ENCODE measurements at places on chromosomes 12 and 14. TPM values are rescaled to one million over a fixed set of nuclear protein-coding genes. Genes with fewer than 3 reads are reported as not detected.

Gene REP15
- 3.5 TPM for total RNA-seq

Gene ANP32D
- total RNA-seq: 0.23 TPM

Gene MYO1A
- total RNA-seq: not detected

Gene SYCP3
- total RNA-seq: not detected

Gene RND1
- 0.23 TPM for total RNA-seq

Gene SPIC
- total RNA-seq: not detected

Gene ABCD2
- 0.08 TPM for total RNA-seq

Gene RNASE3
- not detected for total RNA-seq

Gene RTL1
- not detected for total RNA-seq

Gene SART3
- 45.3 TPM for total RNA-seq

Gene DAAM1
- 22.7 TPM for total RNA-seq

Gene ATG2B
- 20.2 TPM for total RNA-seq

DNA sequence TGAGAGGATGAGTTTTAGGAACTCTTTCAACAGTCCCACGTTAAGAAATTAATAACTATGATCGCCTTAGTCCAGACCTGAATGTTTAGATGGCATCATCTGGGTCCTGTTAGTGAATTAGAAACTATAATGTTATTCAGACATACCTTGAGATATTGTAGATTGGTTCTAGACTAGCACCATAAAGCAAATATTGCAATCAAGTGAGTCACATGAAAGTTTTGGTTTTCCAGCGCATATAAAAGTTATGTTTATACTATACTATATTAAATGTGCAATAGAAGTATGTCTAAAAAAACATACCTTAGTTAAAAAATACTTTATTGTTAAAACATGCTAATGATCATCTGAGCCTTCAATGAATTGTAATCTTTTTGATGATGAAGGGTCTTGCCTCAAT is 106.6 kb upstream of the ATP2B1 start:
- H3K4me1 ChIP-seq: no peaks in the 10 kb centered on the region
- H3K27ac ChIP-seq: no peak overlapping the region
- no peak overlapping the region for H3K4me3 ChIP-seq
- H3K36me3 ChIP-seq: no peaks in the 10 kb centered on the region

DNA sequence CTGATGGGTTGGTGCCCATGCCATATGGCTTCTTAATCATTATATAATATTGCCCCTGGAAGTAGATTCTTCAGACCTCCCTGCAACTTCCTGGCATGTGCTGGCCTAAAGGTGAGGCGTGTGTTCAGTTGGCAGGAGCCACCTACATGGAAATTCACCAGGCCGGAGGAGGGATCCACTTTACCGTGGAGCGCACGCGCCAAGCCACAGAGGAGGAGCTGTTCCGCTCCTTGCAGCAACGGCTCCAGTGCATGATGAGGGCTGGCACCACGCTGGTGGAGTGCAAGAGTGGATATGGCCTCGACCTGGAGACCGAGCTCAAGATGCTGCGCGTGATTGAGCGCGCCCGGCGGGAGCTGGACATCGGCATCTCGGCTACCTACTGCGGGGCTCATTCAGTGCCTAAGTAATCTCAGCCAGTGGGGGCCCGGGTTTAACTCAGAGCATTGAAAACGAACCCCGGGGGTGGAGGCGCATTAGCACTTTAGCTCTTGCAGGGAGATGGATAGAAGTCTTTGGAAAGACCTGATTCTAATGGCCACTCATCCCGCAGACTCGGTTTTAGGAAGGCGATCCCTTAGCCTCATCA is 13.5 kb downstream of the AMDHD1 start:
- no peaks in the 10 kb centered on the region for H3K27me3 ChIP-seq
- no peak for DNase-seq
- H3K4me1 ChIP-seq: no peaks in the 10 kb centered on the region

DNA sequence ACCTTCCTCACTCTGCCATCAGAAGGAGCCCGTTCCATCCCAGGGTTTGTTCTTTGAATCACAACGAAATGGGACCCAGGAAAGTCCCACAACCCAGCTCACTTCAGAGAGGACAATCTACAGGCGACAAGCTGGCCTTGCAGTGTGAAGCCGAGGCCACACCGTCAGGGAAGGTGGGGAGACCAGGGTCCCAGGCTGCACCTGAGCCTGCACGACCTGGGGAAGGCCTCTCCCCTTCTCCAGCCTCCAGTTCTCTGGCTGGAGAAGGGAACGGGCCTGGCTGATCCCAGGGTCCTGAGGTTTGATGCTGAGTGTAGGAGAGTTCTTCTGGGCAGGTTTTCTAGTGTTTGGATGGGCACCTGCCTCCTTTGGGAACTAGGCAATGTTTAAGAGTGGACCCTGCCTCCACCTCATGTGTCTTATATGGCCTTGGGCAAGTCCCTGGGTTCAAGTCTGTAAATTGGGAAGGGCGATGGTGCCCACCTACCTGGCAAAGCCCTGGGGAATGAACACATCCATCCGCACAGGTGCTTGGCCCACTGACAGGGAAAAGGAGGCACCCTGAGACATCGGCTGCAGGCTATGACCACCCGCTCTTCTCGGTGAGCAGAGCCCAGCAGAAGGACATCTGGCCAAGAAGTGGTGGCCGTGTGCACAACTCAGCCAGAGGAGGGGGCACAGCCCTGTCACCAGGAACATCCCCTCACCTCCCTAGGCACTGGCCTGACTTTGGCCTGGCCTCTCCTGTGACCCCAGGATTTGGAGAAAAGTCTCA is 77.9 kb upstream of the BCL11B start:
- H3K36me3 ChIP-seq: no peaks in the 10 kb centered on the region
- DNase-seq: no peak
- no peak overlapping the region for H3K4me3 ChIP-seq
- H3K27me3 ChIP-seq: no peaks in the 10 kb centered on the region
- no peak overlapping the region for H3K27ac ChIP-seq

DNA sequence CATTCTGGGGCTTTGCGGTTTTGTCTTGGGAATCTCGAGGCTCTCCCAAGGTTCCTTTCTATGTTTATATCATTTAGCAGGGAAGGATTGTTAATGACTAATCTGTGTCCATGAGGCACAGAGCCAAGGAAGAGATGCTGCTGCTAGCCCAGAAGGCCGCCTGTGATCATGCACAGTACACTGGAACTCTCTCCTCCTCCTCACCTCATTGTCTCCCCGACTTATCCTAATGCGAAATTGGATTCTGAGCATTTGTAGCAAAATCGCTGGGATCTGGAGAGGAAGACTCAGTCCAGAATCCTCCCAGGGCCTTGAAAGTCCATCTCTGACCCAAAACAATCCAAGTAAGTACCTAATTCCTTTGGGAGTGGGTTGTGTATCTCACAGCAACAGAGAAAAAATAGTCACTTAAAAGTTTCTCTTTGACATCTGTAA is at the start of gene NR1H4:
TSS of gene NR1H4 (plus strand) at position 151 of the 435 bp plus-strand sequence. CDS start 19,458 bp downstream, outside the sequence.
- peak; percentile 59 for DNase-seq
- peak within 1 kb of the TSS; percentile 65 for H3K27ac ChIP-seq
- no peaks in the 10 kb centered on the region for H3K27me3 ChIP-seq
- no peak within 1 kb of the TSS for H3K4me3 ChIP-seq
- peaks cover 9% of the 10 kb centered on the region for H3K4me1 ChIP-seq
- no peaks in the 10 kb centered on the region for H3K36me3 ChIP-seq

DNA sequence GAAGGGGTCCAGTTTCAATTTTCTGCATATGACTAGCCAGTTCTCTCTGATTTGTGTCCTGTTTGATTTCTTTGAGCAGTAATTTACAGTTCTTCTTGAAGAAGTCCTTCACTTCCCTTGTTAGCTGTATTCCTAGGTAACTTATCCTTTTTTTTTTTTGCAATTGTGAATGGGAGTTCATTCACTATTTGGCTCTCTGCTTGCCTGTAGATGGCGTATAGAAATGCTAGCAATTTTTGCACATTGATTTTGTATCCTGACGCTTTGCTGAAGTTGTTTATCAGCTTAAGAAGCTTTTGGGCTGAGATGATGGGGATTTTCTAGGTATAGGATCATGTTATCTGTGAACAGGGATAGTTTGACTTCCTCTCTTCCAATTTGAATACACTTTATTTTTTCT is 77.6 kb upstream of the NID2 start:
- no peak overlapping the region for H3K27ac ChIP-seq
- no peaks in the 10 kb centered on the region for H3K27me3 ChIP-seq
- DNase-seq: no peak
- no peaks in the 10 kb centered on the region for H3K36me3 ChIP-seq

DNA sequence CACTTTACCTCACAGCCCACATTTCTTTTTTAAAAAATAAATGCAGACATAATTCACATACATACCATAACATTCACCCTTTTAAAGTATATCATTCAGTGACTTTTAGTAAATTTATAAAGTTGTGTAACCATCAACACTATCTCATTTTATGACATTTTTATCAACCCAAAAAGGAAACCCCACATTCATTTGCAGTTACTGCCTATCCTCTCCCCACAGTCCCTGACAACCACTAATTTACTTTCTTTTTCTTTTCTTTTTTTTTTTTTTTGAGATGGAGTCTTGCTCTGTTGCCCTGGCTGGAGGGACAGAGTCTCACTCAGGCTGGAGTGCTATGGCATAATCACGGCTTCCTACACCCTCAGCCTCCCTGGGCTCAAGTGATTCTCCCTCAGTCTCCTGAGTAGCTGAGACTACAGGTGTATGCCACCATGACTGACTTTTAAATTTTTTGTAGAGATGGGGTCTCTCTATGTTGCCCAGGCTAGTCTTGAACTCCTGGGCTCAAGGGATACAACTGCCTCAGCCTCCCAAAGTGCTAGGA is 1.5 kb upstream of the EP400 start:
- no peak overlapping the region for H3K27ac ChIP-seq
- no peak overlapping the region for H3K4me3 ChIP-seq
- peak; percentile 10 for DNase-seq
- no peaks in the 10 kb centered on the region for H3K36me3 ChIP-seq
- peaks cover 6% of the 10 kb centered on the region for H3K4me1 ChIP-seq

- H3K4me1 ChIP-seq: peaks cover 3% of the 10 kb centered on the region
- no peaks in the 10 kb centered on the region for H3K27me3 ChIP-seq
- no peaks in the 10 kb centered on the region for H3K36me3 ChIP-seq
- no peak overlapping the region for H3K4me3 ChIP-seq
Observed at GRCh38 chr12:92421701-92422100, 276.1 kb upstream of the BTG1 start.

DNA sequence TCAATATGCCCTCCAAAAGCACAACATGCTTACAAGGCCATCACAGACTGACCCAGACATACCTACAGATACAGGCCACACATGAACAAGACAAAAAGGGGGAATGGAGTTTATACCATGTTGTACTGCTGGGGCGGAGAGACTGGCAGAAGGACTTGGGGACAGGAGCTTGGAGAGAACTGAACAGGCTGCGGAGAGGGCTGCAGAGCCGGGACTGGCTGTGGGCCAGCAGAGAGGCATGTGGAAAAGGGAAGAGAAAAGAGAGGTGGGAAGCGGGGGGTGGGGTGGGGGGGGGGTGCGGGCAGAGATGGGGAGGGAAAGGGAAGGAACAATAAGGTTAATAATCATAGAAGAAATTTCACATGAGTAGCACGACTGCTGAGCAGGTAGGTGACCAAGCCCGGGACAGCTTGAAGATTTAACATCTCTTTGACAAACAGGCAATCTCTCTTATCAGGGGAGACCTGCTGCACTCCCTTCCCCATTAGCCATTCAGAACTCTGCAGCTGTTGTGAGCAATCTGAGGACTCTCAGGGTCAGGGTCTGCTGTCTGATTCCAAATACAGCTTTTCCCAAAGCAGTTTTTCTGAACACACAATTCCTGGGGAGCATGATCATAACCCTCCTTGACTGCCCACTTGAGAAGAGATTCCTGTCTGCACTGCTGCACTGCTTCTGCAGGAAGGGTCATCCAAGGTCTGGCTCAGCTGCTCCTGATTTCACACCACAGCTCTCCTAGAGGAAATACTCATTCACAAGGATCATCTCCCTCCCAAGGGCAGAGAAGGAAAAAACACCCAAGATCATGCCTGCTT is 21.6 kb upstream of the STAC3 start:
- H3K36me3 ChIP-seq: no peaks in the 10 kb centered on the region
- DNase-seq: no peak
- H3K27ac ChIP-seq: no peak overlapping the region
- no peaks in the 10 kb centered on the region for H3K27me3 ChIP-seq

DNA sequence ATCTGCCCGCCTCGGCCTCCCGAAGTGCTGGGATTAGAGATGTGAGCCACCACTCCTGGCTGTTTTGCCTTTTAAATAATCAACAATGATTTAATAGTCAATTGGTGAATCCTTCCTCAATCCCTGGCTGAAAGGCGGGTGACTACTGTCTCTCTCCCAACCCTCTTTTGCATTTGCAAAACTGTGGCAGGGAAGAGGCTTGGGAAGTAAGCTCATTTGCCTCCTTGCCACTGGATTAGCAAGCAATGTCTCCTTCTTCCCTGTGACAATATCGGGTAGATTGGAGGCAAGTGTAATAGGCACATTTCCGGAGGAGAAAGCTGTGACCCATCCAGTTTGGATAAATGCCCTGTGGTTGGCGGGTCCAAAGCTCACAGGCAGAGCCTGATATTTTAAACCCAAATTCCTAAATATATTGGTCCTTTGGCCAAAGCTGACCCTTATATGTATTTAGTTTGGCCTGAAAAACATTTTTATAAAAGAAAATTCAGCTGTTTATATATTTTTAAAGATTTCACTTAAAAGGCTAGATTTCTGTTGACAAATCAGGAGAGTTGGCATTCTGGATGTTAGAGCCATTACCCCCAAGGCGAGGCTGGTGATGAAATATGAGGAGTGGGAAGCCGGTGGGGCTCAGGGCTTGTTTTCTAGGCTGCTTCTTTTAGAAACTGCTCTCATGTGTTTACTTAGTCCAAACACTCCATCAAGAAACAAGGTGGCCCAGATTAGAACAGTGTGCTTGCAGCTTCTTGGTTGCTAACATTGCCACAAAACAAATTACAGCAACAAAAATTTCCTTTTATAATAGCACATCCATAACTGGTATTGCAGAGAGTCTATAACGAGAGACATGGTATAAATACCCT is 646.9 kb upstream of the TMEM132C start:
- H3K4me1 ChIP-seq: no peaks in the 10 kb centered on the region
- no peak overlapping the region for H3K27ac ChIP-seq
- H3K27me3 ChIP-seq: no peaks in the 10 kb centered on the region
- no peaks in the 10 kb centered on the region for H3K36me3 ChIP-seq
- H3K4me3 ChIP-seq: no peak overlapping the region
- DNase-seq: no peak

- no peak overlapping the region for H3K27ac ChIP-seq
- H3K4me3 ChIP-seq: no peak overlapping the region
- no peaks in the 10 kb centered on the region for H3K27me3 ChIP-seq
Observed at GRCh38 chr12:87384226-87384625, 645.0 kb downstream of the C12orf50 start.

DNA sequence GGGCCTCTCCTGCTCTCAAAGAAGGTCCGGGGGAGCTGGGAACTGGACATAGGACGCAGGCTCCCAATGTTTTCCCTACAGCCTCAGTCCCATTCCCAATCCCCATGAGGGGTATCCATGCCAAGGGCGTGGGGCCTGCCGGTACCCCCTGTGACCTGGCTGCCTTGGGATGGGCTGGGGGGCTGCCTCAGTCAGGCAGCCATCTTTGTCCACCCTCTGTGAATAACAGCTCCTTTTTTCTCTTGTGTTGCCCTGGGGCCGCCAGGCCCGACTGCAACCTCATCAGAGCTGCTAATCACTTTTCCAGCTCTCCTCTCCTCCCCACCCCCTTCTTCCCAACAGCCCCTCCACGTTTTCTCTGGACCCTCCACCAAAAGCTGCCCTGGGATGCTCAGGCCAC is 11.2 kb downstream of the FIGNL2 start:
- H3K27me3 ChIP-seq: no peaks in the 10 kb centered on the region
- no peak for DNase-seq
- H3K36me3 ChIP-seq: no peaks in the 10 kb centered on the region
